ENCODE measurements at places on chromosomes 6 and 20. TPM values are rescaled to one million over a fixed set of nuclear protein-coding genes. Genes with fewer than 3 reads are reported as not detected.

Gene COL12A1
- 205 TPM for total RNA-seq

Gene FAXC
- 1.4 TPM for total RNA-seq

Gene ADTRP
- total RNA-seq, result 75.8 TPM

Gene C4B
- total RNA-seq, result 2.4 TPM

Gene GFOD1
- 8.4 TPM for total RNA-seq

Gene GJA1
- 78.1 TPM for total RNA-seq

Gene SPATS1
- total RNA-seq, result not detected

Data from hair follicular keratinocyte (primary cell).